ENCODE measurements at places on chromosomes 3 and 15. TPM values are rescaled to one million over a fixed set of nuclear protein-coding genes. Genes with fewer than 3 reads are reported as not detected.

- H3K4me3 ChIP-seq, result no peak overlapping the region
- H3K27me3 ChIP-seq, result no peaks in the 10 kb centered on the region
- DNase-seq, result peak; percentile 60
- H3K27ac ChIP-seq, result no peak overlapping the region
These were observed 138.7 kb downstream of the PEX5L start for GRCh38 chr3:179898024-179898423.

GRCh38 chr3:197597335-197597734 is 41.6 kb upstream of the BDH1 start:
- H3K4me1 ChIP-seq, result peaks cover 51% of the 10 kb centered on the region
- no peak overlapping the region for H3K4me3 ChIP-seq
- DNase-seq, result peak; percentile 69
- H3K27ac ChIP-seq, result peak overlapping the region; percentile 74
- peaks cover 2% of the 10 kb centered on the region for H3K36me3 ChIP-seq

The LRRC15 gene
- 0.16 TPM for total RNA-seq

- H3K27me3 ChIP-seq, result no peaks in the 10 kb centered on the region
- no peak overlapping the region for H3K27ac ChIP-seq
- no peak for DNase-seq
- H3K4me3 ChIP-seq, result no peak overlapping the region
- H3K36me3 ChIP-seq, result no peaks in the 10 kb centered on the region
These were observed 39.0 kb downstream of the CHAC1 start for GRCh38 chr15:40992241-40992741.

The SLC25A36 gene
- total RNA-seq, result 150 TPM

The MAP4 gene
- 137 TPM for total RNA-seq

All from Caco-2 (cell line).